ENCODE measurements at places on chromosomes 2 and 18.

GRCh38 chr2:166170356-166170755 is 42.5 kb upstream of the SCN1A start:
- DNase-seq: no peak

- DNase-seq: peak; percentile 79
These were observed 77.9 kb downstream of the DTNA start for GRCh38 chr18:34787931-34788532.

GRCh38 chr18:23871410-23871809 is 143.1 kb upstream of the TTC39C start:
- peak; percentile 91 for DNase-seq

GRCh38 chr2:197601726-197602125 is 73.7 kb downstream of the RFTN2 start:
- no peak for DNase-seq

GRCh38 chr18:49681387-49681786 is 119.5 kb downstream of the LIPG start:
- DNase-seq: no peak

GRCh38 chr2:140627885-140628284 is 1502.9 kb downstream of the LRP1B start:
- DNase-seq: no peak

DNA sequence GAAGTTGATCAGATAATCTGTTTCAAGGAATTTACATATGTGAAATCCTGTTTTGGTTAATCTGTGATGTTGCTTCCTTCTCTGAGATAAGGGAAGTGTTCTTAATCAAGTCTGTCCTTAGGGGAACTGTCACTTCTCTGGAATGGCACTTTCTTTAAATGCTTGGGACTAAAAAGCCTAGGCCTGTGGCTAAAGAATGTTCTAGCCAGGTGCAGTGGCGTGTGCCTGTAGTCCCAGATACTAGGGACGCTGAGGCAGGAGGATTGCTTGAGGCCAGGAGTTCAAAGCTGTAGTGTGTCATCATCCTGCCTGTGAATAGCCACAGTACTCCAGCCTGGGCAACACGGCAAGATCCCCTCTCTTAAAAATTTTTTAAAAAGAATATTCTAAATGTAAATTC is 217.6 kb upstream of the SIX3 start:
- DNase-seq: peak; percentile 8

DNA sequence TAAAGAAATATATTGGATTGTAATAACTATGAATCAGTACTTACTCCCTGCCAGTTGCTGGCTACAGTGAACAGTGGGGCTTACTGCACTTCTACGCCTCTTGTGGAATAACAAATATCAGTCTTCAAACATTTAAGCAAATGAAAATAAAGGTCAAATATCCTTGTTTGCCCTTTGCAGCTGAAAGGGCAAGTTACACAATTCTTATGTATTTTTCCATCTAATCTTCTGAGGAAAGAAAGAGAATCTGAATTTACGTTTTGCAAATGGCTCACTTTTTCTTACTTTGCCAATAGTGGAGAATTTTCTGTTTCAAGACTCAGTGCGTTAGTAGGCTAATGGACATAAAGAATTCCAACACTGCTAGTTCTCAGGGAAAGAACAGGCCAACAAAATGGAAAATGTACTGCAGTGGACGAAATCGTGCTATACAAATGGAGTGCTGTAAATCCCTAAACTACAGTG is 157.2 kb upstream of the TMEM200C start:
- DNase-seq: no peak

DNA sequence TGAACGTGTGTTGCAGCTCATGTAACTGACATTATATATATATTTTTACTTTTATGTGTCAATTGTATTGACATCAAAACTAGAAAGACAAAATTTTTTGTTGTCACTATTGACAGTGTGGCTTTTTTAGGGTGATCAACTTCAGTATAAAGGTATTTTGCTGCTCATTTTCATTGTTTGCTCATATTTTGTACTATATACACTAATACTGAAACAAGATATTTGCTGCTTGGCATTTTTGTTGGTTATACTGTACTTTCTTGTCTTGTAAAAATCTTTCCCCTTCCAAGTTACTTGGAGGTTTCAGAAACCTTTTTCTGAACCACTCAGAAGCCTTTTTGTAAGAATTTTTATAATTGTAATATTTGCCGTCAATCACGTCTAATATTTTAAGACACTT is 16.5 kb downstream of the AFTPH start:
- no peak for DNase-seq

DNA sequence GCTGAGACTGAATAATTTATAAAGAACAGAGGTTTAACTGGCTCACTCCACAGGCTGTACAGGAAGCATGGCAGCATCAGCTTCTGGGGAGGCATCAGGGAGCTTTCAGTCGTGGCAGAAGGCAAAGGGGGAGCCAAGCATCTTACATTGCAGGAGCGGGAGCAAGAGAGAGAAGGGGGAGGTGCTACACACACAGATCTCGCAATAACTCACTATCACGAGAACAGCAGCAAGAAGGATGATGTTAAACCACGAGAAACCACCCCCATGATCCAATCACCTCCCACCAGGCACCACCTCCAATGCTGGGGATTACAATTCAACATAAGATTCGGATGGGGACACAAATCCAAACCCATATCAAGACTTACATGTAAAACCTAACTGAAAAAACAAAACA is 17.8 kb upstream of the MATN3 start:
- no peak for DNase-seq

- DNase-seq: no peak
These were observed 73.0 kb downstream of the CTNNA2 start for GRCh38 chr2:79585701-79586433.

DNA sequence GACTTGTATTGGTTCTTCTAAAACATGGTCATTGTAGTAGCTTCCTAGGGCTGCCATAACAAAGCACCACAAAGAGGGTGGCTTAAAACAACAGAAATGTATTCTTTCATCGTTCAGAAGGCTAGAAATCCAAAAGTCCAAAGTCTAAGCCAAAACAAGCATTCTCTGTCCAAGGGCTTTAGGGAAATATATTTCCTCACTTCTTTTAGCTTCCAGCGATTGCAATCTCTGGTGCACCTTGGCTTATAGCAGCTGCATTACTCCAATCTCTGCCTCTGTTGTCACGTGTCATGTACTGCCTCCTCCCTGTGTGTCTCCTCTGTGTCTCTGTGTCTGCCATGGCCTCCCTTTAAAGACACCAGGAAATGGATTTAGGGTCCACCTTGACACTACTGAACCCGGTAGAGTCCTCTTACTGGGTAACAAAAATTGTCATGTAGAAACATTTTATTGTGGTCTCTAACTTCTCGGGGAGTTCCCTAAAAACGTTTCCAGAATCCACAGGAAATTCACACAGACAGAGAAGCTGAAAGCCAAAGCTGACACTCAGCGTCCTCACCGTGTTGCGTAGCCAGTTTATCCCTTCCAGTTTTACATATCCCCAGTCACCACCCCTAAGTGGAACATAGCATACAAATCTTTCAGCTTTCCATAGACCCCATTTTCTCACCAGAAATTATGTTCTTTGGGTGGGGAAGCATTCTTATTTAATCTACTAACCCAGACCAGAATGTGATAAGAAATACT is 20.7 kb upstream of the TTN start:
- DNase-seq: no peak

- no peak for DNase-seq
These were observed 56.9 kb upstream of the TMEM178A start for GRCh38 chr2:39608686-39609441.

GRCh38 chr18:58502628-58503027 is 126.3 kb downstream of the ALPK2 start:
- DNase-seq: peak; percentile 71

DNA sequence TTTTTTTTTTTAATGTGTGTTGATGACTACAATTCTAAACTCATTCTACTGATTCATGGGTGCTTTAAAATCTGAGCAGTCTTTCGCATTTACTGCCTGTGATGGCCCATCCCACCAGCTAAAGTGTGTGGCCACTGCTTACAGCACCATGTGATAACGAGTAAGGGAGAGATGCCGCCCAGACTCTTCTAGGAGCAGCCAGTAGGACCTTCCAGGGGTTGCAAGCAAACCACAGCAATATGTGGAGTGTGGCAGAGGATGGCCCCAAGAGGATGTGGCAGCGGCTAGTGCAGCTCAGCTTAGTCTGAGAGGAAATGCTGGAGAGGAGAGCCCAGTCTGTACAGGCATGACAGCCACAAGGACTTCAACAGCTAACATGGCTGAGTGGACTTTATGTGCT is 14.9 kb downstream of the IL1B start:
- no peak for DNase-seq

DNA sequence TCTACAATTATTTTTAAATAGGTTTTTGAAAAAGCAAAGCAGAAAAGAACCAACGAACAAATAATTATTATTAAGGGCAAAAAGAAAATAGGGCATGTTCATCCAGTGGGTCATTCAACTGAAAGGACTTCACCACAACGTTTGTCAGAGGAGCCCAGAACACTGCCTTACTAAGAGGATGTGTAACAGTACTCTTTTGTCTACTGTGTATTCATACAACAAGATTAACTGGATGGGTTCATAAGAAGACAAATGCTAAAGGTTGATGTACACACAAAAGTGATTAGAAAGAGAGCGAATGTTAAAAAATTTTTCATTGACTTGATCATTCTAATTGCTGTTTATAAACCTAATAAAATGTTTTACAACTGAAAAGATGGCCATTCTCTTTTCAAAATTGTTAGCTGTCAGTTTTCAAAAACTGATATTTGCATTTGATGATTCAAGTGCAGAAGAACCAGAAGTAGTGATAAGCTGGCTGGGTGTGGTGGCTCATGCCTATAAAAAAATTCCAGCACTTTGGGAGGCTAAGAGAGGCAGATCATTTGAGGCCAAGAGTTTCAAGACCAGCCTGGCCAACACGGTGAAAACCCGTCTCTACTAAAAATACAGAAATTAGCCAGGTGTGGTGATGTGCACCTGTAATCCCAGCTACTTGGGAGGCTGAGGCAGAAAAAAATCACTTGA is 33.1 kb downstream of the MGAT4A start:
- no peak for DNase-seq

DNA sequence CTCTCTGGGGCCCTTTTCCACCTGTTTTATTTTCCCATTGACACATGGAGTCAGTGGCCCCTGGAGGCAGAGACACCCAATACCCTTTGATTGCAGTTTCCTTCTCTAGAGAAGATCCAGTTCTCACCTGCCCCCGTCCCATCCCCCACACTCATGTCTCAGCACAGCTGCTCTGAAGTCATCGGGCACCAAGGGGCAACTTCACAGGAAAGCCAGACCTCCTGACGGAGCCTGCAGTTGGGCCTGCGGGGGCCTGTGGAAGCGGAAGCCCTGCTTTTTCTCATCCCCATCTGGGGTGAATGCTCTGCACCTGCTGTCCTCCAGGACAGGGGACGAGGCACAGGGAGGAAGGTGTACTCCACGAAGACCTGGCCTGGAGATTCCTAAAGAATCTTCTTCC is 308.3 kb upstream of the EPAS1 start:
- no peak for DNase-seq

Data from NCI-H82 (cell line).